Uterine smooth muscle cell (primary cell): ENCODE measurements at places on chromosomes 6 and 20. TPM values are rescaled to one million over a fixed set of nuclear protein-coding genes. Genes with fewer than 3 reads are reported as not detected.

Gene ARMH2
- total RNA-seq = not detected in 2 replicates

Gene OTOR
- not detected in 2 replicates for total RNA-seq

Gene PKHD1
- not detected in 2 replicates for total RNA-seq

Gene HLA-DOB
- 0.11 and 0.12 TPM in 2 replicates for total RNA-seq

Gene TTBK1
- total RNA-seq = under 0.01 TPM in 1 of 2 replicates, not detected in the other

Gene CST9L
- 0.11 TPM in 1 of 2 replicates, not detected in the other for total RNA-seq

Gene LAMA4
- total RNA-seq = 105 and 276 TPM in 2 replicates

Gene CST1
- total RNA-seq = 0.22 and 6.9 TPM in 2 replicates

Gene KIF25
- not detected in 2 replicates for total RNA-seq

Gene EEF1A2
- total RNA-seq = 0.33 and 1.9 TPM in 2 replicates

Gene C6orf141
- total RNA-seq = 55.3 and 59.4 TPM in 2 replicates

Gene ADGRB3
- under 0.01 and 0.11 TPM in 2 replicates for total RNA-seq

Gene SSTR4
- total RNA-seq = not detected in 2 replicates

Gene CCN6
- not detected in 2 replicates for total RNA-seq

Gene OOEP
- not detected in 2 replicates for total RNA-seq

Gene C20orf202
- total RNA-seq = 0.12 TPM in 1 of 2 replicates, not detected in the other

Gene BEND3
- 1.2 and 2.2 TPM in 2 replicates for total RNA-seq
